ENCODE measurements at places on chromosomes 11 and 22.
A peak's percentile ranks its signal among the peaks of the same experiment; 100 is the strongest.

DNA sequence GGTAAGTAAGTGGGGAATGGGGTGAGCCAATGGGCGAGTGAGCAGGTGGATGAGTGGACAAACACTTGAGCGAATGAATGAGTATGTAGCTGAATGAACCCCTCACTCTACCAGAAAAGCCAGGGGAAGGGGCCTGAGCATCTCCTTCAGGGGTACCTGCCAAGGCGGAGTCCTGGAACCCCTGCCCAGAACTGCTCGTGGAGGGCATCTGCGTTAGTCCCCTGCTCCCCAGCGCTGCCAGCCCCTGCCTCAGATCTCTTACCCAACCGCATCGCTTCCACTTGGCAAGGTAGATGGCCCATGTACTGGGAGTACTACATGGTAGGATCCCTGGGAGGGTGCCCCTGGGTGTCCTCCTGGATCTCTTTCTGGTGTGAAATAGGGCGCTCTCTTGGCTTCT, 7.4 kb upstream of the ANO1 start:
- DNase-seq, result no peak

GRCh38 chr11:112880495-112880894, 80.7 kb upstream of the NCAM1 start:
- peak; percentile 40 for DNase-seq

DNA sequence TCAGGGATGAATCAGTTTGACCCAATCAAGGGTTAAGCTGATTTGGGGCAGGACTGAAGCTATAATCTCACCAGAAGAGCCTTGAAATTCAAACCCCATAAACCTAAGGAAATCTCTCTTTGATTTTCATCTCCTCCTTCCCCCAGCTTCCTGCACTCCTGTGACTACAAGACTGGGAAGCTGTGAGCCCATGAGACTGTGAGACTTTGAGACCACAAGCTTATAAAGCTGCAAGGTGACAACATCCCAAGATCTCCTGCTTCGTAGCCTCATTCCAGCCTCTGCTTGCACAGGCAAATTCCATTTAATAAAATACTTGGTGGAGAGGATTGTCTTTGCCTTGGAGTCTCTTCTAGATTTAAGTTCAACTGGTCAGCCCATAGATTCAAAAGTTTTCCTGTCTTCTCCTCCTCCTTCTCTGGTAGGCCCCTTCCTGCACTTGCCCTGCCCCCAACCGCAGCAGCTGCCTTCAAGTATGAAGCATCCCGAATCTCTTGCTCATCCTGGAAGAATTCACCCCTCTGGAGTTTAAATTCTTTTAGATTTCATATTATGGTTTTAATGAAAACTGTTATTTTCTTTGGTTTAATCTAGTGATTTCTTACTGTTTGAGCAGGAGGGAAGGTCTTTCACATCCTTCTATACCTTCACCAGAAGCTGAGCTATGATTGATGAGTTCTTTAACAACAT, 42.1 kb downstream of the PAMR1 start:
- no peak for DNase-seq

DNA sequence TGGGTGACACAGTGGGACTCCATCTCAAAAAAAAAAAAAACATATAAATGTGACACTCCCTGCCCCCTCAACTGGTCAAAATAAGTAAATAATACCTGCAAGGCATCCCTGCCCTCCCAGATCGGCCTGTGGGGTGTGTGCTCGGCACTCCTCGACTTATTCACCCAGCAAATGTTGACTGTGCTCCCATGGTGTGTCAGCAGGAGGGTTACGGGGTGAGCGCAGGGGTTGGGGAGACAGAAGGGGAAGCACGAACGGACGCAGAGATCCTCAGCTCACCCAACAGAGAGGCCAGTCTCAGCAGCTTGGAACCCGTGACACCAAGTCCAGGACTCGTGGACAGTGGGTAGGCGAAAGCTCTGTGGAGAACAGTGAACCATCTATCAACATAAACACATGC, 1.6 kb upstream of the ADM2 start:
- DNase-seq, result no peak

GRCh38 chr11:99432677-99433076, 411.9 kb downstream of the CNTN5 start:
- DNase-seq, result no peak

GRCh38 chr11:131993246-131993645, 622.8 kb downstream of the NTM start:
- DNase-seq, result no peak

GRCh38 chr11:110509472-110509871, 79.7 kb downstream of the FDX1 start:
- no peak for DNase-seq

DNA sequence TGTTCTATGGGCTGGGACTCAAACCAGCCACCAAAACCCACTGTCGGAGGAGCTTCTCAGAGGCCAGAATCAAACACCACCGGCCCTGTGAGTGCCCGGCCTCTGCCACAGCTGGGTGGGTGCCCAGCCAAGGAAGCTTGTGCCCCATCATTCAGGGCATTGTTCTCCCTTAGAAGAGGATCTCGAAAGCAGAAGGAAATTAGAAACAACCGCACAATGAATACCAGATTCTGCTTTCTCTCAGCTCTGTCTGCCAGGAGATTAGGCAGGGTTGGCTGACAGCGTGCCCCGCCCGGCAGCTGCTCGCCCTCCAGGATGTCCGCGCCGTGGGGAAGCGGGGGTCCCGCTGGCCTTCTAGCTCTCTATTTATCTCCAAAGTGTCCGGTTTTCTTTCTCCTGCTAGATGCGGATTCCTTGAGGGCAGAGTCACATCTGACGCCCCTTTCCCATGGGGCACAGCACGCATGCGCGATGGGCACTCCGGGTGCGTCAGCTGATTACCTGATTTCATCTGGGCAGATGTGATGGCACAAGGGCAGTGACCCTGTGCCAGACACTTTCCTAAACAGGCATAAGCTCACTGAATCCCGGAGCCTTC, 25.5 kb downstream of the SCGB1A1 start:
- peak; percentile 34 for DNase-seq

DNA sequence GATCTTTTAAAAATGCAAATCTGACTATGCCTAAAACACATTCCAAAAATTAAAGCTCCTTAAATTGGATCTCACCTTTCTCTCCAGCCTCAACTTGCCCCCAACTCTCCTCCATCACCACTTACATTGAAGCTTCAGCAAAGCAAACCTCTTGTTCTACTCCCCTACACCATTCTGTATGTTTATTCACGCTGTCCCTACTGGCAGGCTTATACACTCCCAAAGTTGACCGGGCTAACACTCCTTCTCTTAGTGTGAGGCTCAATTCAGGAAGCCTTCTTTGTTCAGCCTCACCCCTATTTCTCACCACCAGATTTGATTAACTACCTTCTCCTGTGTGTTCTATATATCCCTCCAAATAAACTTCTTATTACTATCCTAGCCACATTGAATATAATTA, 1.8 kb upstream of the GDPD4 start:
- no peak for DNase-seq

DNA sequence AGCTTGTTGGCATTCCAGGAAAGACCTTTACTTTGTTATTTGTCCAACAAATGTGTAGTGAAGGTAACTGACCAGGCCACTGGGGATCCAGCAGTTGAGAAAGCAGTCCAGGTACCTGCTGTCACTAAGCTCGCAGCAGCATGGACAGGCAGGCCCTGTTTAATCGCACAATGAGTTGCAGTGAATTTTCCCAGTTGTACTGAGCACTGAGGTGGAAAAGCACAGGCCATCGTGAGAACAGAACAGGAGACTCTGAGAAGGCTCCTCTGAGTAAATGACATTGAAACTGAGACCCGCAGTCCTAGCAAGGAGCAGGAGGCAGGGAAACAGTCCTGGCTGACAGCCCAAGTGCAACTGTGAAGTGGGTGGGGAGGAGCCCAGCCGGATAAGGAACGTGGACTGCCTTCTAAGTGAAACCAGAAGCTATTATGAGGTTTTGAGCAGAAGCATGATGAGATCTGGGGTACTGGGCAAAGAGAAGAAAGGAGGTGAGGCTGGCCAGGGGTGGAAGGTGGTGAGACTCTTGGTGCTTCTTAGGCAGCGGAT, 39.8 kb upstream of the CDON start:
- no peak for DNase-seq

GRCh38 chr22:31087744-31088215, 6.7 kb downstream of the SMTN start:
- DNase-seq, result no peak

- no peak for DNase-seq
Measured at GRCh38 chr11:35725885-35726284, 63.3 kb downstream of the TRIM44 start.

GRCh38 chr11:106152824-106153223, 75.4 kb downstream of the AASDHPPT start:
- no peak for DNase-seq

- no peak for DNase-seq
Measured at GRCh38 chr11:10476927-10477689, 22.0 kb downstream of the AMPD3 start.

GRCh38 chr11:4066910-4067309, 27.7 kb upstream of the RRM1 start:
- DNase-seq, result no peak

GRCh38 chr11:19345848-19346681, 105.3 kb upstream of the E2F8 start:
- DNase-seq, result no peak

DNA sequence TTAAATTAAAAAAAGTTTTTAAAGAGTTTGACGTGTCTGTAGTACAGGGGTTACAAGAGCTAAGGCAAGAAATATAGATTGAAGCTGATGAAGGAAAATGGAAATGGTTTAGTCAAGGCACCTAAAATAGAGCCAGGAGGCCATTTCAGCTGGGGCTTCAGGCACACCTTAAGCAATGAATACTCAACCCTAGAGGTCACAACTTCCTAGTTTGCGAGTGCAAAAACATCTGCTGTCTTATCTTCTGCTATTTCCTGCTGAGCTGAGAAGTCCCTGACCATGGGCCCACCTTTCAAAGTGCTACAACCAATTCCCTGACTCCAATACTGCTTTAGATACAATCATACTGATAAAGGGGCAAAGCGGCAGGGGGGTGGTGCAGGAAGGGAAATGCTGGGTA, 87.4 kb downstream of the DLG2 start:
- no peak for DNase-seq

- no peak for DNase-seq
Measured at GRCh38 chr11:8715501-8715900, 32.9 kb downstream of the RPL27A start.

DNA sequence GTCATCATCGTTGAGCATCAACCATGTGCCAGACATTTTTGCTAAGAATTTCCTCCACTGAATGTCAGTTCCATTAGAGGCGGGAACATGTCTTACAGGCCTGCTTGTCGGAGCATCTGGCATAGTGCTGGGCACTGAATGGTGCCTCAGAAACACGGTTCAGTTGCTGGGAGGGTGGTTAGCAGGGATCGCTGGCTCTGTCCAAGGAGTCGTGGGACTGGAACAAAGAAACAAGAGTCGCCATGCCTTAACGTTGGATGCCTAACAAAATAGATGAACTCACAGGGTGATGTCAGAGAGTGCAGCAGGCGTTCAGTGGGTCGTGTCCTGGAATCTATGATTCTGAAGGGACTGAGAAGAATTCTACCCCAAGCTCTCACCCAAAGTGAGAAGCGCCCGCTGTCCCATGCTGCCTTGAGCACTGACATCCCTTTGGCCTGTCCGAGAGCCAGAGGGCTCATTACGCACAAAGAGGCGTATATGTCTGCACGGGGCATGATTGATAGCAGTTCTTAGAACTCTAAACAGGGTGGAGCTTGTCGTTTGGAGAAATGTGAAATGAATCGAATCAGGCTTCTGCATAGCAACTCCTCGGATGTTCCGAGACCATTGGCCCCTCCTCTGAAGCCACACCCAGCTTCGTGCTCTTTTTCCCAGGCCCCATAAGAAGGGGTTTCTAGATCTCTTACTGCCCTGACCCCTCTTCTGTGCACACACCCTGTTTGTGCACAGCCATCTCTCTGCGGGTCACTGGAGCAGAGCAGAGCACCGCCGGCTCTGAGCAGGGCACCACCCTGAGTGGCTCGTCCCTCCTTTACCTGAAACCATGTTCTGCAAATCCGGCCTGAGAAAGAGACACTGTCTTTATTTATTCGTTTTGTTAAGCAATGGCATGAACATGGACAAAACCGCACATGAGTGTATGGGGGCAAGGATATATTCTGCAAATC, 113.1 kb upstream of the B3GAT1 start:
- DNase-seq, result no peak

GRCh38 chr11:92224407-92225124, at the start of gene FAT3:
Gene FAT3 (plus strand): TSS chr11:92224818. CDS start chr11:92352113, 127,295 bp downstream.
- DNase-seq, result no peak

GRCh38 chr22:37309211-37310074, 27.1 kb downstream of the CYTH4 start:
- DNase-seq, result peak; percentile 80

DNA sequence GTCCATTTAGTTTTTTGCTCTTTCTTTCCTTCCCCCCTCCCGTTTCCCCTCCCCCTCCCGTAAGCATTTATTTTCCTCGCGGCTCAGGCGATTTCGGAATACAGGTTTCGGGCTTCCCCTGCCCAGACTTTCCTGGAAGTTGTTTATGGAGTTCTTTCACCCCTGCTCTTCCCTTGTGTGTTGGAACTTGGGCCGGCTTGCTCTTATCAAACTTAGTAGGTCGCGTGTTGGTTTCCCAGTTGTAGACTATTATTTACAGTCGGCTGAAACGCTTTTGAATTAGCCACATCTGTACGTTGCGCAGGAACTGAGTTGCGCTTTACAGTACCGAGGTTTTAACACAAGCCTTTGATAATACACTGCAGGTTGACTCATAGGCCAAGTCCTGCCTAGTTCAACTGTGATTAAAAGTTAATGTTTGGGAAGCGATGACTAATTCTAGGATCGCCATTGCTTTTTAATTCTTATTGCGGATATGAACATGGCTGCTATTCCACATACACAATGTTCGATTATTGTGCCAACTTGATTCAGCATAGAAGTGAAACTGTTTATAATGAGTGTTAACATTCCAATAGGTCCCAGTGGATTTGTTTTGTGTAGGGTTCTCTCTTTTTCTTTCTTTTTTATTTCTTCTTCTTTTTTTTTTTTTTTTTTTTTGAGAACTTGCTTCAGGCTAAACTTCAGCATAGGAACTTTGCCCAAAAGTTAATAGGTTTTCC, 1.7 kb downstream of the YAP1 start:
- DNase-seq, result no peak

- DNase-seq, result no peak
Measured at GRCh38 chr22:46769706-46770105, 7.3 kb downstream of the TBC1D22A start.

DNA sequence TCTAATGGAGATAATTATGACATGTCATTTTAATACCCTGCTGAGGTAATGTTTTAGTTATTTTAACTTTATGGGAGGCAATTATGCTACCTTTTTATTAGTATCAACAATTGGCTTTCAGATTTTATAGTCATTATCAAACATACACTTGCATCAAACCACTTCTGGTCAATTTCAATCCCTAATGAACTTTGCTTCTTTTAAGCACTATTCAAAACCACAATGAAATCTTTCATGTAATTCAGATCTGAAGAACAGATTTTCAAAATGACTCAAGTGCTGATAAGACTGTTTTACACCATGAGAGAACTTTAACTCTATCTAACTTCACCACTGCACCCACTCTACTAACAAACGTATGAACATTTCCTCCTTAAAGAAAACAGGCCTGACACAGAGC, 25.9 kb upstream of the CCDC34 start:
- DNase-seq, result no peak

GRCh38 chr22:30244641-30245040, 1.9 kb downstream of the LIF start:
- DNase-seq, result no peak
